ENCODE measurements at places on chromosomes 7 and 10.
A peak's percentile ranks its signal among the peaks of the same experiment; 100 is the strongest.

DNA sequence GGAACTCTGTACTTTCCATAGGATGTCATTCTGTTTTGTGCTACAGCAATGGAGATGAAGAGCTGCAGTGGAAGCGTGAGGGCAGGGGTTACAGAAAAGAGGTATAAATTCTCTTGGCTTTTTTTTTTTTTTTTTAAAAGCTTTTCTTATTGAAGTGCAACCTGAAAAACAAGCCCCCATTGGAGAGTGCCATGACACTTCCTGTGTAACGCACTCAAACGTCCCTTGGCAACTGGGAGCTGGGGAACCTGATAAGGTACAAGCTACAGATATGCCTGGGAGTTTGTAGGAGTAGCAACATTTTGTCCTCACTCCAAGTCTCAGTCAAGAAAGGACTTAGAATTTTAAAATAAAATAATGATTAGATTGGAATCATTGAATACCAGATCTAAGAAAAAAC, 512.1 kb downstream of the RPS24 start:
- DNase-seq = no peak

DNA sequence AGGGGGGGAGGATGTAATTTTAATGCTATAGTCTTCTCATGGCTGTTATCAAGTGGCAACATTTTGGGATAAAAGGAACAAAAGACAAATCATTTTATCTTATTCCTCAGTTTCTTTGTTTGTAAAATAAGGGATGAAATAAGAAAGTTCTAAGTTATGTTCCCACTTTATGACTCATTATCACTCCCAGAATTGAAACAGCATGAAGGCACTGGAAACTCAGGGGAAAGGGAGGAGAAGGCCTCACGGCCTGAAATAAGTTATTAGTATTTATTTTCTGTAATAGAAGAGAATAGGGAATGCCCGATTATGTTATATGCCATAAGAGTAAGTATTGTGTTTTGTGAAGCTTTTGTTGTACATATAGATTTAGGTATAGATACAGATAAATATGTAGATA, 85.0 kb upstream of the NAMPT start:
- no peak for DNase-seq

DNA sequence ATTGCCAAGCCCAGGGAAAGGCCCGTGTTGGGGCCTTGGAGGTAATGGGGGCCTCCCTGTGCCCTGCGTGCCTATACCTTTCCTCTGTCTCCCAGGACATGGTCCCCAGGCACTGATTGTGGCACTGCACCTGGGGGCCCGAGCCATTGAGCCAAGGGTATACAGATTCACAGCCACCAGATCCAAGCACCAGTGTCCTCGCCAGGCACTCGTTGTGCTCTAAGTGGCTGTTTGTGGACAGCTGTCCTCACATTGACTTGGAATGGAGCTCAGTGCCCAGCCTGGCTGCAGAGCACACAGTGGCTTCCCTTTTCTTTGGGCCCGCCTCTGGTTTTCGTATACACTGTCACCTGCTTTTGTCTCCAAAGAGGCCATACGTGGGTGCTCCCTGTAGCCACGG, 72.0 kb upstream of the BTBD16 start:
- DNase-seq = no peak

GRCh38 chr10:5434017-5434753, 21.8 kb downstream of the NET1 start:
- no peak for DNase-seq

GRCh38 chr10:119782981-119783664, 57.3 kb downstream of the INPP5F start:
- DNase-seq = no peak

DNA sequence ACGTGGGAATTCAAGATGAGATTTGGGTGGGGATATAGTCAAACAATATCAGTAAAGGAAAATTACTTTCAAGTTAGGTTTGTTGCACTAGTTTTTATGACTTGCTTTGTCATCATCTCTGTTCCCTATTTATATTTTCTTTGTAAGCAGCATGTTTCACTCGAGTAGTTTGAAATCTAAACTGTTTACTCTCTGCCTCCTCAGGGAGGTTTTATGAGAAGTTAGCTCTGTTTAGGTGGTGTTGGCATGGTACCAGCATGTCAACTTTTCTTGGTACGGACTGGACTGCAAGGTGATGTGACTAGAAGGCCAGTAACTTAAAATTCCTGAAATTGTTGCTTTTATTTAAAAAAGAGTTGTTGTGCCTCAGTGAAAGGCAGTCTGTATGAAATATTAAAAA, 59.2 kb upstream of the MTPN start:
- no peak for DNase-seq

GRCh38 chr10:43863859-43864591, 215.3 kb upstream of the ZNF32 start:
- no peak for DNase-seq

DNA sequence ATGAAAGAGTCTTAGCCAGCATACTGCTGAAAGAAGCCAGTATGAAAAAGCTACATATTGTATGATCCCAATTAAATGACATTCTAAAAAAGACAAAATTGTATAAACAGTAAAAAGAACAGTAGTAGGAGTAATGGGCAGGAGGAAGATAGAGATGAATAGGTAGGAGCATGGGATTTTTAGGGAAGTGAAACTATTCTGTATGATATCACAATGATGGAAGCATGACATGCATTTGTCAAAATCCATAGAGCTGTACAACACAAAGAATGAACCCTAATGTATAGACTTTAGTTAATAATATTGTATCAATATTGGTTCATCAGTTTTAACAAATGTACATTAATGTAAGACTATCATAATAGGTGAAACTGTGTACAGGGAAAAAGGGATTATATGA, 147.9 kb downstream of the IMMP2L start:
- no peak for DNase-seq

DNA sequence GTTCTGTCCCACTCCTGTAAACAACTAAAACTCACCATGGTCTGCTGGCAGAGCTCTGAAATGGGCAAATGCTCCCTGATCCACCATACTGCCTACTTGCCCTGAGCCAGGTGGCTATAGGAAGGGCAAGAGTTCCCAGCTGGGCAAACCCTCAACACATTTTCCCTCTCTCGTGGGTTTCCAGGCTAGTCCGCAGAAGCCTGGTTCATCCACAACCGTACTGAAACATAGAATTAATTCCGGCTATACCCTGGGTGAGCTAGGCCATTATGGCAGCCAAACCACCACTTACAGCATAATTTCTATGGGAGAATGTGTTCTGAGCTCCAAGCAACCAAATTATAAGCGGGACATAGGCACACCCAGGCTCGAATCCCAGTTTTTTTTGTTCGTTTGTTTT, 20.1 kb upstream of the DDIT4 start:
- no peak for DNase-seq

DNA sequence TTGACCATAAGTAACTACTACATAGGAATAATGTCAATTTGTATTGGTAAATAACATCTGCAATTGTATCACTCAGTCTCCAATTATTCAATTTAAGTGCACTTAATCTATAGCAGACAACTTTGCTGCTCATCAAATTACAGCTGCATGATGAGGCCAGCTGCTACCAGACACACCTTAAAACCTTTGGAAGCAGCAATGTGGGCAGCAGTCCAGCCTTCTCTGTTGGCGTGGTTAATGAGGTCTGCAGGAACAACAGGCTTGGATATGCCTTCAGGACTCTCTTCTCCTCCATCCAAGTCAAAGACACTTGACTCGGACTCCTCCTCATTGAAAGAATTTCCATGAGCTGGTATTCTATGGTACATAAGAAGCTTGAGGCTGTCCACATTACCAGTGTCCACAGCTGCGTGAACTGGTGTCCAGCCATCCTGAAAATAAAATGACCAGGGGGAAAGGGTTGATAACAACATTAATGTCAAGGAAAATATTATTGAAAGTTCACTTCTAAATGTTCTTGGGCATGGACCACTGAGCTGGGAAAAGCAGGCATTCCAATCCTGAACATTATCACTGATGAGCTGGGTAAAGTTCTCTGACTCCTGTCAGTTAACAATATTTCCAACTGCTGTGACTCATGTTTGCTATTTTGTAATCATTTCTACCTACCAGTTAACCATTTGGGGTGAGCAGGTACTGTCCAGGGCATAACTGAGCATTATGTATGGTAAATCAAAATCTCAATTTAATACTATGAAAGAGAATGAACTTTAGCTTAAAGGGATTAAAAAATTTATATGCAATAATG, 95.7 kb downstream of the CTTNBP2 start:
- no peak for DNase-seq

GRCh38 chr10:61971003-61971325, 69.5 kb downstream of the ARID5B start:
- no peak for DNase-seq

DNA sequence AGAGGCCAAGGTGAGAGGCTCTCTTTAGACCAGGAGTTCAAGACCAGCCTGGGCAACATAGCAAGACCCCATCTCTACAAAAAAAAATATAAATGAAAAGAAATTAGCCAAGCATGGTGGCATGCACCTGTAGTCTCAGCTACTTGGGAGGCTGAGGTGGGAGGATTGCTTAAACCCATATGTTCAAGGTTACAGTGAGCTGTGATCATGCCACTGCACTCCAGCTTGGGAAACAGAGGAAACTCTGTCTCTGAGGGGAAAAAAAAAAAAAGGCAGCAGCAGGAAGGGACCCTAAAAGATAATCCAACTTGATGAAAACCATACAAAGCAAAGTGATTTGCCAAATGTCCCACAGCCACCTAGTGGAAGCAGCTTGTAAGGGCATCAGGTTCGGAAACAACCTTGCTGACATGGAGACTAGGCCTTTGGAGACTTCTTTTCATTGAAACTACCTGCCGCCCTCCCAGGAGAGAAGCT, 15.6 kb upstream of the PBLD start:
- no peak for DNase-seq

DNA sequence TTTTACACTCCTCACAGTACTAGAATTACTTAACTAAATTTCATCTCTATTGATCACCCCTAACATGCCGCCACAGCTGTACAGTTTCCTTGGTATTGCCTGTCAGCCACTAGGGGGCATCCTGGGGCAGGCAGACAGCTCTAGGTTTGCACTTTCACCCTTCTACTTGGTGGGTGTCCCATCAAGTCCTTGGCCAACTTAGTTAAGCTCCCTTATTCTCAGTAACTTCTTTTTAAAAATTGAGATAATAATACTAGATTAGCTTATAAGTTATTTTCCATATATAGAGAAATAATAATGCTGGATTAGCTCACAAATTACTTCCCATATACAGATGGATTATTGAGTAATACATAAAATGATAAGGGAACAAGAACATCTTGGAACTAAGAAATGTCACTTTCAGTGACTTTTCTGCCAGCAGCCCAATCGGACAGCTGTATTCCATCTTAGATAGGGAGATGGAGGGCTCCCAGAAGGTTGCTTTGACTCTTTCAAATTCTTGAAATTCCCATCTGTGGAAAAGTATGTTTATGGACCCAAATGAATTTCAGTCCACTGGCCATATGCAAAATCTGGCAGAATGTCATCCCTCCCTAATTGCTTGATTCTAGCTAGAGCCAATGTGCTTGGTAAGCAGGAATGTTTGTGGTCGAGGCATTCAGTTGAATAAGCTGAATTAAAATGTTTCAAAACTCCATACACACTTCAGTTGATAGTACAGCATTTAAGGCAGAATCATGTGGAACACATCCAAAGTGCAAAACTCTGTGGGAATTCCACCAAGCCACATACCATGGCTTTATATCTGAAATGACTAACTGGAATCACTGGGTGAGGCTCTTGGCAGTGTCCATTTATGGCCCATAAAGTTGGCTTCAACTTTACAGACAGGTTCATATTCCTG, 309.7 kb downstream of the CSTF2T start:
- peak; percentile 12 for DNase-seq

DNA sequence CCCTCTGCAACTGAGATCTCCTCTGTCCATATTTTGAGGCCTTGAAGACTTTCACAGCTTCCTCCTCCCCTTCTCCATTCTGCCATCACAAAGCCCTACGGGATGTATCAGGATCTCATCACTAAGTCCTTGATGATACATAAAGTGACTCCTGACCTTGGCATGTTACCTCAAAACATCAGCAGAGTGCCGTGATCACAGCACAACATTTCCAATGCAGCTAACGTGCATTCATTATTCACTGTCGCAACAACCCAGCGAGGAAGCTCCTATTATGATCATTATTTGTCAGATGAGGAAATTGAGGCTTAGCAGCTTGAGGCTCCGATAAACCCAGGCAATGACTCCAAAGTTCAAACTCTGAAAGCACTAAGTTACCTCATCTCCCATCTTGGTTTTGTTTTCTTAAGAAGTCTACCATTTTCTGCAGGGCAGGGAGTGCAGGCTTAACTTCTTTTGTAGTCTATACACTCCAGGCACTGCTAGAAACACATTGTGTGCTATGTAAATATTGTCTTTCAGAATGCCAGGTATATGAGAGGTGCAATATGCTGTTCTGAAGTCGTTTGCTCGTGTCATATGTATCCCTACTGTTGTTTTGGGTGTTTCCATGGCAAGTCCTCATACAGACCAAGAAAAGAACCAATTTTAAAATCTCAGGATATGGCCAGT, 80.6 kb upstream of the C1QL3 start:
- no peak for DNase-seq

- DNase-seq = no peak
These were observed 24.0 kb downstream of the ZPBP start for GRCh38 chr7:50068850-50069551.

DNA sequence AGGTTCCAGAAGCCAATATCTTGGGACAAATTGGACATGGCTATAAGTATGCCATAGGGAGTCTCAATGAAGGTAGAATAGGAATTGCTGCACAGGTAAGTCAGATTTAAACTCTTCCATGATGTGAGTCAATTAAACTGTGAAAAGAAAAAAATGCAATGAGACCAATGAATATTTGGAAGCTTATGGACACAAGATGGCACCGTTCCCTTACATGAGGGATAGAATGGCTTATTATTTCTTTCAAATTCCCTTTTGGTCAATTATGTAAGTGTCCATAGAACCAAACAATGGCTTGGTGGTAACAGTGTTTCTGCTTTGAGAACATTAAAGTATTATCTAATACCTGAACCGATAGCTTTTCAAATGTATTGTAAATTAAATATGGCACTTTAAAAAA, 35.6 kb downstream of the ACADSB start:
- DNase-seq = no peak

DNA sequence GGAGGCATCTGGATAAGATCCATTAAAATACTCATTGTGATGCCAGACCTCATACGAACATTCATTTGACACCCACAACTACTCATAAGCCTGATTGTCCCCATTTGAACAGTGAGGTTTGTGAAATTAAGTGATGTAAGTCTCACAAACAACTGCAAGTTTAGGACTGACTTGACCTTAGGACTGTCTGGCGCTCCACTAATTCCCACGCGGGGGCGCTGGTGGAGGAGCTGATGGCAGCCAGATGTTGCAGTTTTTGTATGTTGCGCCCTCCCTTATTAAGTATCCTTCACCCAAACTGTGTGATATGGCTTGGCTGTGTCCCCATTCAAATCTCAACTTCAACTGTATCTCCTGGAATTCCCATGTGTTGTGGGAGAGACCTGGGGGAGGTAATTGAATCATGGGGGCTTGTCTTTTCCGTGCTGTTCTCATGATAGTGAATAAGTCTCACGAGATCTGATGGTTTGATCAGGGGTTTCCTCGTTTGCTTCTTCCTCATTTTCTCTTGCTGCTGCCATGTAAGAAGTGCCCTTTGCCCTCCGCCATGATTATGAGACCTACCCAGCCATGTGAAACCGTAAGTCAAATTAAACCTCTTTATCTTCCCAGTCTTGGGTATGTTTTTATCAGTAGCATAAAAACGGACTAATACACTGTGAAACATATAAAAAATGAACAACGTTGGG, 20.3 kb upstream of the TIAL1 start:
- no peak for DNase-seq
